ENCODE measurements at places on chromosomes 5 and 9. TPM values are rescaled to one million over a fixed set of nuclear protein-coding genes. Genes with fewer than 3 reads are reported as not detected.

The PCDHB13 gene
- total RNA-seq = 5.4 TPM

The SYNPO gene
- total RNA-seq = 759 TPM

The PHPT1 gene
- 311 TPM for total RNA-seq

The GNA14 gene
- total RNA-seq = 1.9 TPM

The ASPN gene
- total RNA-seq = 21.7 TPM

The ADRB2 gene
- 4.5 TPM for total RNA-seq

GRCh38 chr5:57937501-57938173 lies 455.0 kb upstream of the ACTBL2 start:
- DNase-seq = no peak
- no peaks in the 10 kb centered on the region for H3K4me1 ChIP-seq
- no peak overlapping the region for H3K4me3 ChIP-seq

GRCh38 chr9:86903734-86904085 lies 43.6 kb downstream of the GAS1 start:
- H3K4me3 ChIP-seq = no peak overlapping the region
- no peaks in the 10 kb centered on the region for H3K36me3 ChIP-seq
- DNase-seq = no peak
- peaks cover 41% of the 10 kb centered on the region for H3K27me3 ChIP-seq
- H3K27ac ChIP-seq = no peak overlapping the region
- peaks cover 7% of the 10 kb centered on the region for H3K4me1 ChIP-seq

- no peak for DNase-seq
- no peak overlapping the region for H3K27ac ChIP-seq
- H3K4me3 ChIP-seq = no peak overlapping the region
- no peaks in the 10 kb centered on the region for H3K27me3 ChIP-seq
Measured at GRCh38 chr5:156883316-156883875, 33.3 kb downstream of the PPP1R2B start.

GRCh38 chr5:132073231-132074013 lies at the start of gene CSF2:
Gene CSF2, plus strand, starts transcription at chr5:132073789. Its CDS starts 35 bp downstream, at chr5:132073824.
- H3K27ac ChIP-seq = no peak within 1 kb of the TSS
- no peak for DNase-seq
- H3K27me3 ChIP-seq = no peaks in the 10 kb centered on the region
- no peaks in the 10 kb centered on the region for H3K36me3 ChIP-seq
- H3K4me1 ChIP-seq = peaks cover 4% of the 10 kb centered on the region

GRCh38 chr5:80255431-80255810 lies 427 bp downstream of the SERINC5 start:
- peak overlapping the region; percentile 98 for H3K27ac ChIP-seq
- H3K36me3 ChIP-seq = no peaks in the 10 kb centered on the region
- peak; percentile 72 for DNase-seq
- H3K27me3 ChIP-seq = no peaks in the 10 kb centered on the region

DNA sequence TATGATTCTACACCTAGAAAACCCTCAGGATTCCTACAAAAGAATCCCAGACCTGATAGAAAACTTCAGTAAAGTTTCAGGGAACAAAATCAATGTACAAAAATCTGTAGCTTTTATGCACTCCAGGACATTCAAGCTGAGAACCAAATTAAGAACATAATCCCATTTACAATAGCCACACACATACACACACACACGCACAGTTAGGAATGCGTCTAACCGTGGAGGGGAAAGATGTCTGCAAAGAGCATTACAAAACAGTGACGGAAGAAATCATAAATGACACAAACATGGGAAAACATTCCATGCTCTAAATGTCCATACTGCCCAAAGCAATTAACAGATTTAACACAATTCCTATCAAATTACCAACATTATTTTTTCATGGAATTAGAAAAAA lies 51.4 kb upstream of the CAST start:
- no peak for DNase-seq
- no peaks in the 10 kb centered on the region for H3K36me3 ChIP-seq
- H3K27ac ChIP-seq = no peak overlapping the region
- no peaks in the 10 kb centered on the region for H3K27me3 ChIP-seq
- H3K4me1 ChIP-seq = peaks cover 19% of the 10 kb centered on the region

DNA sequence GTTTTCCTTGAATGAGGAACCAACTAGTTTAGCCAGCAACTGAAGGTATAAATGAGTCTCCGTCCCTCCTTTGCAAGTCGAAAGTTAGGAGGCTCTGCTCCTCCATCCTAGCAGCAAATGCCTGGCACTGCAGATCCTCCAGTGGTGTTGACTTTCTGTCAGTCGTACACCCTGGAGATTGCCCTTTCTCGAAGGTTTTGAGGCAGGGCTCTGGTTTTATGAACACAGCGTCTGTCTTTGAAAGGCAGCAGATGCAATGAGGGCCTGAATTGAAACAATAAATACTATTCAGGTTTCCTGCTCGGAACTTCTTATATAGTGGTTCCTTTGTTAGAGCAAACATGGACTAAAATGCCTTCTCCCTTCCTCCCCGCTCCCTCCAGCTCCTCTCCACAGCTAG lies 284.0 kb downstream of the TMEM38B start:
- no peaks in the 10 kb centered on the region for H3K4me1 ChIP-seq
- no peak overlapping the region for H3K4me3 ChIP-seq
- DNase-seq = no peak

- H3K27ac ChIP-seq = no peak overlapping the region
- no peaks in the 10 kb centered on the region for H3K4me1 ChIP-seq
- no peaks in the 10 kb centered on the region for H3K36me3 ChIP-seq
- DNase-seq = no peak
- no peaks in the 10 kb centered on the region for H3K27me3 ChIP-seq
Measured at GRCh38 chr9:16282216-16282615, 588.3 kb downstream of the BNC2 start.

- H3K27ac ChIP-seq = peak within 1 kb of the TSS; percentile 89
- H3K4me1 ChIP-seq = peaks cover 21% of the 10 kb centered on the region
- H3K27me3 ChIP-seq = no peaks in the 10 kb centered on the region
Measured at GRCh38 chr5:132369474-132370180, at the start of gene SLC22A5. Gene SLC22A5, plus strand, starts transcription at chr5:132369710. Its CDS starts 263 bp downstream, at chr5:132369973.

- DNase-seq = no peak
- H3K36me3 ChIP-seq = no peaks in the 10 kb centered on the region
- H3K4me1 ChIP-seq = no peaks in the 10 kb centered on the region
- H3K27me3 ChIP-seq = no peaks in the 10 kb centered on the region
Measured at GRCh38 chr5:179192185-179192890, 132.2 kb downstream of the ZNF354C start.

DNA sequence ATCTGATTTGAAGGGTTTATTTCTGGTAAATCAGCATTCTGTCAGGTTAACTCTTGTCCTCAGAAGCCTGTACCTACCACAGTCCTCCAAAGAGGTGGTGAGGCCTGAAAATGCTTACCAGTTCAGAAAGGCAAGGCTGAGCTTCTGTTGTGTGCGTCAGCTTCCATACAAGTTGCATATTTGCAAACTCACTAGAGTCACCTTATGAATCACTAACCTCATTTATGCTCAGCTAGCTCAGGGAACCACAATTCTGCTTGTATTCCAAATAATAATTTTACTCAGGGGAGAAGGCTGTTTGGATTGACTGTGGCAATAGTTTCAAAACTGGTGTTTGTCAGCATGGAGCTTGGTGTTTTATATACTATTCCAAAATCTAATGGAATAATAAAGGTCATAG lies 355.1 kb upstream of the RFX3 start:
- no peak for DNase-seq
- H3K27me3 ChIP-seq = no peaks in the 10 kb centered on the region
- no peak overlapping the region for H3K27ac ChIP-seq
- no peak overlapping the region for H3K4me3 ChIP-seq
- no peaks in the 10 kb centered on the region for H3K36me3 ChIP-seq

- DNase-seq = no peak
- H3K36me3 ChIP-seq = no peaks in the 10 kb centered on the region
- H3K27ac ChIP-seq = no peak overlapping the region
- H3K4me3 ChIP-seq = no peak overlapping the region
- H3K4me1 ChIP-seq = no peaks in the 10 kb centered on the region
Measured at GRCh38 chr5:130476325-130476724, 572.1 kb downstream of the CHSY3 start.

- no peak for DNase-seq
- peak overlapping the region; percentile 99 for H3K27ac ChIP-seq
- H3K36me3 ChIP-seq = no peaks in the 10 kb centered on the region
- H3K27me3 ChIP-seq = no peaks in the 10 kb centered on the region
- peaks cover 85% of the 10 kb centered on the region for H3K4me1 ChIP-seq
Measured at GRCh38 chr9:136090056-136090735, 4.9 kb downstream of the NACC2 start.

GRCh38 chr9:95093586-95093985 lies 223.9 kb downstream of the FANCC start:
- H3K27me3 ChIP-seq = no peaks in the 10 kb centered on the region
- H3K27ac ChIP-seq = no peak overlapping the region
- H3K36me3 ChIP-seq = peaks cover 47% of the 10 kb centered on the region
- peaks cover 69% of the 10 kb centered on the region for H3K4me1 ChIP-seq

GRCh38 chr5:32711681-32712480 lies 760 bp downstream of the NPR3 start:
- H3K27ac ChIP-seq = peak overlapping the region; percentile 33
- peak overlapping the region; percentile 65 for H3K4me3 ChIP-seq
- DNase-seq = no peak
- peaks cover 7% of the 10 kb centered on the region for H3K4me1 ChIP-seq
- H3K36me3 ChIP-seq = no peaks in the 10 kb centered on the region

DNA sequence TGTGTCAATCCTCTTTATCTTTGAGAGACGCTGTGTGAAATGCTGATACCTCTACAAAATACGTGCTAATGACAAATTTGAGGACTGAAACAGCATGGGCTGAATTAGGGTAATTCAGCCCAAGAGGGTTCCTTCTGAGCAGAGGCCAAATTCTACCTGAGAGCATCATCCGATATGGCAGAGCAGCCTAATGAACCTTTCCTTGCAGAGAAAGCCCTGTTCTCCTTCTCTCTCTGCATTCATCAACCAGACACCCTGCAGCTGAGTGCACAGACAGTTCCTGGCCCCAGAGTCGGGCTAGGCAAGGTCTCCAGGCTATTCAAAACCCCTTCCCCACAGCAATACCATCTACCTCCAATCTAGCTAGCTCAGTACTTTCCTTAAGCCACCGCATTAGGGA lies 77.9 kb downstream of the TRIM32 start:
- no peaks in the 10 kb centered on the region for H3K4me1 ChIP-seq
- H3K27ac ChIP-seq = no peak overlapping the region
- no peaks in the 10 kb centered on the region for H3K36me3 ChIP-seq
- no peak for DNase-seq
- H3K4me3 ChIP-seq = no peak overlapping the region

GRCh38 chr9:32742296-32742695 lies 41.0 kb upstream of the TMEM215 start:
- no peak overlapping the region for H3K4me3 ChIP-seq
- H3K4me1 ChIP-seq = no peaks in the 10 kb centered on the region
- no peaks in the 10 kb centered on the region for H3K27me3 ChIP-seq
- H3K27ac ChIP-seq = no peak overlapping the region

DNA sequence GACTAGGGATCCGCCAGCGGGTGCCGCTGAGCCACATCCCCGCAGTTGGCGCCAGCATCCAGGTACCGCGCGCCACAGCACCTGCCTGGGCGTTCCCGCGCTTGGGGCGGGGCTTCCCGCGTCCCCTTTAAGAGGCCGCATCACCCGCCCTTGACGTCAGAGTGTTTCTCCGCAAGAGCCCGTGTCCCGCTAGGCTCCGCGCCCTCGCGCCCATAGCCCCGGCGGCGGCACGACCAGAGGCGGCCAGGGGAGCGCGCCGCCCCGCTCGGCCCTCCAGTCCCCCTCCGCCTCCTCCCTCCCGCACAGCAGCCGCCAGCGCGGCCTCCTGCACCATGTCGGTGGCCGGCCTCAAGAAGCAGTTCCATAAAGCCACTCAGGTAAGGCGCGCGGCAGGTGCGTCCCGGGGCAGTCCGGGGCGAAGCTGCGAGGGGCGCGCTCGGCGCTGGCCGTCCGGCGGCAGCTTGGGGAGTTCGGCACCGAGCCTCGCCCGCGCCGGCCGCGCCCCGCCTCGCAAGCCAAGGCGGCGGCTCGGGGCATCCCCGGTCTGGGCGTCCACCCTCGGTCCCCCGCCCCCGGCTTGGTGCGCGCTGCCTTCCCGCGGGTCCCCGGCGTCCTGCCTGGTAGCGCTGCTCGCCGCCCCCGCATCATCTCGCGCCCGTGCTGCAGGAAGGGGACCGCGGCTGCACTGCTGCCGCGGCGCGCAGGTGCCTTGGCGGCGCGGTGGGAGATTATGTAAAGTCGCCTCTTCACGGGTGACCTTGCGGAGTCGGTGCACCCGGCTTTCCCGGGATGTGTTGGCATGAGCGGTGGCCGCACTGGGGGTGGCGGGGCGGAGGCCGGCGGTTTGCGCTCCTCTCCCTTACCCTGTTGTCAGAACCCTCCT lies at the start of gene SH3GL2:
SH3GL2 (plus strand) TSS at position 156 of the 883 bp plus-strand sequence.
- peaks cover 9% of the 10 kb centered on the region for H3K4me1 ChIP-seq
- peaks cover 28% of the 10 kb centered on the region for H3K27me3 ChIP-seq
- H3K4me3 ChIP-seq = peak within 1 kb of the TSS; percentile 28
- no peak for DNase-seq
- H3K36me3 ChIP-seq = no peaks in the 10 kb centered on the region

GRCh38 chr9:93114169-93114983 lies 18.4 kb downstream of the CARD19 start:
- no peaks in the 10 kb centered on the region for H3K27me3 ChIP-seq
- peaks cover 14% of the 10 kb centered on the region for H3K4me1 ChIP-seq
- H3K4me3 ChIP-seq = no peak overlapping the region

DNA sequence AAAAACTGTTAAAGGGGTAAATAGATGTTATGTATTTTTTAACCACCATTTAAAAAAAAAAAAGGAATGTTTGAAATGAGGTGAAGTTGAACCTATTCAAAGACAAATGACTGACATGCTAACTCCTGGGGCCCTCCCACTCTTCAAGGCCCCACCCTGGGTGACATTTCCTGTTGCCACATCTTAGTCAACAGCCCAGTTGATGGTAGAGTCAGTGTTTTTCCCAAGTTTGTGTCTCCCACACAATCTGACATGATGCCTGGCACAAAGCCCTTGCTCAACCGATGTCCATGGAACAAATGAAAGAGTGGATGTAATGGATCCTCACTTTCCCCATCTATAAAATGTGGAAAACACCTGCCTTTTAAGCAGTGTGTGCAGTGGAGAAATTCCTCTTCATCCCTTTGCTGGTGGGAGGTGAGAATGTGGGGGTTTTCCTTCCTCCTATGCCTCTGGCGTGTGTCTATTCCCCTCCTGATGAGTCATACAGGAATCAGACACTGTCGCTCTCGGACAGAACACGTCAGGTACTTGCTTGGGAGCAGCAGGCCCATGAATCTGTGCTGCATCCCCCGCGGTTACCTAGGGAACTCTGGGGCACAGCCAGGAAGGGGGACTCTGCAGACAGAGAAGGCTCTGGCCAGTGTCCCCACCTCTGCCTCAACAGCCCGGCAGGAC lies 13.7 kb upstream of the ADRA1B start:
- no peaks in the 10 kb centered on the region for H3K4me1 ChIP-seq
- no peaks in the 10 kb centered on the region for H3K36me3 ChIP-seq
- no peak overlapping the region for H3K4me3 ChIP-seq
- H3K27me3 ChIP-seq = no peaks in the 10 kb centered on the region

DNA sequence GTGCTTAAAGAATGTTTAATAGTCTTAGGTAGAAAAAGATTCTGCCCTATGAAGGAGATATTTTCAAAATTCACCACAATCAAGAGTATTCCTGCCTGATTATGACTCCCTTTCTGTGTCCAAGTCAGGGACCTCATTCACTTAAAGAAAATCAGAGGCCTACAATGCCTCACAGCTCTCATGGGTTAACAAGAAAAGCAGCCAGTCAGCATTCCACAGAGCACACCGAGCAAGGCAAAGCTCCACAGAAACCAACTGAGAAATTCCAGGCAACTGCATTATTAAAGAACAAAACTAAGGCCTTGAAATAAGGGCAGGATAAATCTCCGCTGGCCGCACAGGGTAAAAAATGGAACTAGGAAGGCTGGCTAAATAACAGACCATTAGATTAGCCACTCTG lies 161.1 kb downstream of the TARS1 start:
- H3K27me3 ChIP-seq = no peaks in the 10 kb centered on the region
- no peak for DNase-seq
- no peak overlapping the region for H3K27ac ChIP-seq
- no peak overlapping the region for H3K4me3 ChIP-seq
- H3K36me3 ChIP-seq = no peaks in the 10 kb centered on the region

- no peak overlapping the region for H3K27ac ChIP-seq
- DNase-seq = no peak
- no peaks in the 10 kb centered on the region for H3K27me3 ChIP-seq
- no peak overlapping the region for H3K4me3 ChIP-seq
Measured at GRCh38 chr5:172322028-172322965, 38.7 kb upstream of the UBTD2 start.

All from heart right ventricle (tissue), 16 donors.